IMR-90 (cell line): ENCODE measurements at places on chromosomes 2 and 18. TPM values are rescaled to one million over a fixed set of nuclear protein-coding genes. Genes with fewer than 3 reads are reported as not detected.

DNA sequence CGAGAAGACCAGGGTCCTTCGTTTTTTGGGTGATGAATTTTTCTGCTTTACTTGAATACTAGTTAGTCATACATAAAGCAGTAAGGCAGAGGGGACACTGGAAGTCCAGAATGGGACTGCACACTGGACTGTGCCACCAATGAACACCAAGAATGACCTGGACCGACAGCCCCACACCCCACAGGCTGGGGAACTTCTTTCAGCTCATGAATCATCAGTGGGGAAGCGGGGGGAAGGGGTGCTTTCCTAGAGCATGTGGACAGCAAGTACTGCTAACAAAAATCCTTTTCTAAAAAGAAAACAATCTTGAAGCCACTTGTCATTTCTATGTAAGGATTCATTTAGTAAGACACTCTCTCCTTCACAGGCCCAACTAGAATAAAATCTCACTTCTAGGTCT is 86.0 kb downstream of the DTNB start:
- DNase-seq, result peak; percentile 68
- H3K27me3 ChIP-seq, result no peaks in the 10 kb centered on the region
- H3K36me3 ChIP-seq, result no peaks in the 10 kb centered on the region

Gene REEP1
- total RNA-seq, result under 0.01 TPM in 2 replicates

Gene HAUS1
- 25.3 and 32.2 TPM in 2 replicates for total RNA-seq

Gene TNFAIP6
- 2.2 and 2.9 TPM in 2 replicates for total RNA-seq

DNA sequence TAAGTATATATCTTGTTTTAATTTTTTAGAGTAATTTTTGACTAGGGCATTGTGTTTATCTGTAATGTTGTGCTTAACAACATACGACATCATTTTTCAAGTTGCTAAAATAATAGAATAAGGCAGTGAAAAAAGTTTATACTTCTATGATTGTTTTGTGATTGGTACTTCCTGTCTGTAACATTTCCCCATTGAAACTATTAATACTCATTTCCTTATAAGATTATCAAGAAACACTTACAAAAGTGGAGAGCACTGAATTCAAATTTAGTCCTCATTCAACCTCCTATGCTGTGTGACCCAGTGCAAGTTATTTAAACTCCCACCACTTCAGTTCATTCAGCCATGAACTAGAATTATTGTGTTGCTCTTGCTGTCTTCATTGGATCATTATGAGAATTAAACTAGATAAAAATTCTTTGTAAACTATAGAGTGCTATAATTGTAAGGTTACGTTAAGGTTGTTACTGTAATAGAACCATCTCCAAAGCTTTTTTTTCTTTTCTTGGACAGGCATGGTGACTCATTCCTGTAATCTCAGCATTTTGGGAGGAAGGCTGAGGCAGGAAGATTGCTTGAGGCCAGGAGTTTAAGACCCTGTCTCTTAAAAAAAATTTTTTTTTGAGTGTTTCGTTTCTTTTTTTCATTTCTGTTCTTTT is 2.8 kb downstream of the ETAA1 start:
- H3K36me3 ChIP-seq, result peaks cover 7% of the 10 kb centered on the region; the same call in 1 of the 2 replicates
- H3K4me1 ChIP-seq, result peaks cover 1% of the 10 kb centered on the region; the same call in 1 of the 2 replicates
- H3K4me3 ChIP-seq, result no peak overlapping the region
- no peaks in the 10 kb centered on the region for H3K27me3 ChIP-seq
- DNase-seq, result peak; percentile 70

Gene LYPD1
- 79.7 and 87.6 TPM in 2 replicates for total RNA-seq

Gene CFAP65
- not detected in 2 replicates for total RNA-seq

- no peaks in the 10 kb centered on the region for H3K27me3 ChIP-seq
- H3K27ac ChIP-seq, result no peak overlapping the region
- DNase-seq, result no peak
These were observed 34.8 kb upstream of the EPG5 start for GRCh38 chr18:46001892-46002291.

Gene FEV
- not detected in 2 replicates for total RNA-seq

- no peak overlapping the region for H3K27ac ChIP-seq
- H3K4me3 ChIP-seq, result no peak overlapping the region
- no peaks in the 10 kb centered on the region for H3K4me1 ChIP-seq
- peaks cover 85% of the 10 kb centered on the region for H3K27me3 ChIP-seq
- DNase-seq, result no peak
These were observed 62.2 kb downstream of the EDAR start for GRCh38 chr2:108926561-108927380.

DNA sequence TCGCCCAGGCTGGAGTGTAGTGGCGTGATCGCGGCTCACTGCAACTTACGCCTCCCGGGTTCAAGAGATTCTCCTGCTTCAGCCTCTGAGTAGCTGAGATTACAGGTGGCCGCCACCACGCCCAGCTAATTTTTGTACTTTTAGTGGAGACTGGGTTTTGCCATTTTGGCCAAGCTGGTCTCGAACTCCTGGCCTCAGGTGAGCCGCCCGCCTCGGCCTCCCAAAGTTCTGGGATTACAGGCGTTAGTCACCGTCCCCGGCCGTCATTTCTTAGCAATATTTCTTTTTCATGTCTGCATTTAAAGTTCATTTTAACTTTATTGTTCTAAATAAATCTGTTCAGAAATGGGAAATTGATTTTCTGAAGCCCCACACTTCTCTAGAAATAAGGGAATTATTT is 597.3 kb upstream of the DDX18 start:
- no peaks in the 10 kb centered on the region for H3K36me3 ChIP-seq
- H3K4me1 ChIP-seq, result no peaks in the 10 kb centered on the region
- no peaks in the 10 kb centered on the region for H3K27me3 ChIP-seq

GRCh38 chr2:198717451-198717850 is 740.3 kb downstream of the SATB2 start:
- DNase-seq, result no peak
- no peak overlapping the region for H3K4me3 ChIP-seq
- no peak overlapping the region for H3K27ac ChIP-seq
- no peaks in the 10 kb centered on the region for H3K27me3 ChIP-seq
- no peaks in the 10 kb centered on the region for H3K4me1 ChIP-seq
- no peaks in the 10 kb centered on the region for H3K36me3 ChIP-seq

GRCh38 chr2:197073701-197074433 is 147.4 kb upstream of the PGAP1 start:
- H3K4me1 ChIP-seq, result no peaks in the 10 kb centered on the region
- no peak overlapping the region for H3K27ac ChIP-seq
- no peak for DNase-seq
- H3K27me3 ChIP-seq, result no peaks in the 10 kb centered on the region

- peaks cover 2% of the 10 kb centered on the region; the same call in 1 of the 2 replicates for H3K4me1 ChIP-seq
- no peaks in the 10 kb centered on the region for H3K36me3 ChIP-seq
- no peak overlapping the region for H3K27ac ChIP-seq
- peak; percentile 38 for DNase-seq
- H3K27me3 ChIP-seq, result no peaks in the 10 kb centered on the region
- H3K4me3 ChIP-seq, result no peak overlapping the region
These were observed 801.2 kb upstream of the PIK3C3 start for GRCh38 chr18:41153871-41154270.

Gene PGAP1
- 5.7 and 6.7 TPM in 2 replicates for total RNA-seq

DNA sequence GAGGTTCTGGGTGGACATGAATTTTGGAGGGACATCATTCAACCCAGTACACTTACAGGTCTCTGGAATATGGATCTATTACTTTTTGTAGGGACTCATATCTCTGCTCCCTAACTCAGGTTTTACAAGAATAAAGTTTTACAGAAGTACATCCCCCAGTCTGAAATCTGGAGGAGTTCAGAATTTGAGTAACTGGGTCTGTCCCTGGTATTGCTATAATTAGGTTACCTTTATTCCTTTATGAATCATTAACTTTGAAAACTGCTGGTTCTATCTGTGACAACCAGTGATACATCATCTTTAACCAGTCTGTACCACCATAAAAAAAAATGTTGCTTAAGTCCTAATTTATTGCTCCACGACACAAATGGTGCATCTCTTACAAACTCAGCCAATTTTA is 59.9 kb downstream of the INSIG2 start:
- no peak overlapping the region for H3K27ac ChIP-seq
- no peak overlapping the region for H3K4me3 ChIP-seq
- H3K4me1 ChIP-seq, result no peaks in the 10 kb centered on the region
- no peaks in the 10 kb centered on the region for H3K36me3 ChIP-seq
- no peaks in the 10 kb centered on the region; the same call in 1 of the 2 replicates for H3K27me3 ChIP-seq
- DNase-seq, result no peak

Gene RESP18
- not detected in 2 replicates for total RNA-seq

- H3K4me1 ChIP-seq, result peaks cover 13% of the 10 kb centered on the region
- H3K27me3 ChIP-seq, result peaks cover 32% of the 10 kb centered on the region
- H3K4me3 ChIP-seq, result no peak overlapping the region; the same call in 1 of the 2 replicates
- no peaks in the 10 kb centered on the region for H3K36me3 ChIP-seq
- H3K27ac ChIP-seq, result peak overlapping the region; percentile 32; the same call in 1 of the 2 replicates
These were observed 5.8 kb downstream of the DLX2 start for GRCh38 chr2:172096626-172097547.

DNA sequence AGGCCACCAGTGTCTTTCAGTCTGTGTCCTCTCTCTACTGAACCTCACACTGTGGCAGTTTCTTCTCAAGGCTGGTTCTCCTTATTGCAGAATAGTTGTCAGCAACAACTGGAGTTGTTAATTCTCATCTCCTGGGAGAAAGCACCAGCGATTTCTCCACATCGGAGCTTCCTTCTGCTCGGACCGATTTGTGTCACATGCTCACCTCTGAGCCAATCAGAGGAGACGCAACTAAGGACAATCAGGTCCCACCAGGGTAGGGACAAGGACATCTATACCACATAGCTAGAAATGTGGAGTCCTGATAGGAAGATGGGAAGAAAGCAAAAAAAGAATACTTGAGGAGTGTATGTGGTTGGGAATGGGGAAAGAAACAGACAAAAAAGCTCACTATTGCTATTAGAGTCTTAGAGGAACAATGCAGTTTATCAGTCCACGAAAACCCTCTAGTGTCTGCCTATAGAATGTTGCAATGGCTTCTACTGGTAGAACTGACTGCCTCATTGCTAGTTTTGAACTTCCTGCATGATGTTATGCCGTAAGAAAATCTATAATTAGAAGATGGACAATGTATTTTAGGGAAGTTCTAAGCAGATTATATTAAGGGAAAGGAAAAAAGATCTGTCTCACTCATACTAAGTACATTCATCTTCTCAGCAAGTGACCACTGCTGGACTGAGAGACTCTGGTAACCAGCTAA is 169.7 kb downstream of the CDCA7 start:
- peaks cover 8% of the 10 kb centered on the region for H3K27me3 ChIP-seq
- H3K27ac ChIP-seq, result no peak overlapping the region
- no peaks in the 10 kb centered on the region for H3K36me3 ChIP-seq
- no peak for DNase-seq
- H3K4me3 ChIP-seq, result no peak overlapping the region

DNA sequence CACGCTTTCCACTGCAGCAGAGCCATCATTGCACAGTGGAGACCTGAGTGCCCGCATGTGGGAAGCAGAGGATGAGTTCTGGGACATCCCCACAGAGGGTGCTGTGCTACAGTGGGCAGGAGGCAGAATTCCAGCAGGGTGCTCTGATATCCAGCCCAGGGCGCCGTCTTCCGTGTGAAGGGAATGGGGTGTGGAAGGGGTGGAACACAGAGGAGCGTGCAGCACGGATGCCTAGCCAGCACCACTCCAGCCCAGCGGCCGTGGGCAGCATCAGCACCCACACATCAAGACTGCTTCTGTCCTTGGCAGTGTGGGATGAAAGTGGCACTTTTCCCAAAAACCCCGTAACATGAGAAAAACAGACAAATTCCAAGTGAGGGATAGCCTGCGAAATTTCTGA is 134.3 kb downstream of the ZNF236 start:
- DNase-seq, result no peak
- peaks cover 41% of the 10 kb centered on the region for H3K36me3 ChIP-seq
- no peaks in the 10 kb centered on the region for H3K27me3 ChIP-seq
- H3K4me1 ChIP-seq, result no peaks in the 10 kb centered on the region; the same call in 1 of the 2 replicates
- H3K27ac ChIP-seq, result no peak overlapping the region

GRCh38 chr18:13606604-13607254 is 119.6 kb downstream of the FAM210A start:
- H3K27me3 ChIP-seq, result peaks cover 7% of the 10 kb centered on the region
- H3K4me1 ChIP-seq, result no peaks in the 10 kb centered on the region
- no peaks in the 10 kb centered on the region for H3K36me3 ChIP-seq
- no peak overlapping the region for H3K4me3 ChIP-seq
- H3K27ac ChIP-seq, result no peak overlapping the region
- no peak for DNase-seq

DNA sequence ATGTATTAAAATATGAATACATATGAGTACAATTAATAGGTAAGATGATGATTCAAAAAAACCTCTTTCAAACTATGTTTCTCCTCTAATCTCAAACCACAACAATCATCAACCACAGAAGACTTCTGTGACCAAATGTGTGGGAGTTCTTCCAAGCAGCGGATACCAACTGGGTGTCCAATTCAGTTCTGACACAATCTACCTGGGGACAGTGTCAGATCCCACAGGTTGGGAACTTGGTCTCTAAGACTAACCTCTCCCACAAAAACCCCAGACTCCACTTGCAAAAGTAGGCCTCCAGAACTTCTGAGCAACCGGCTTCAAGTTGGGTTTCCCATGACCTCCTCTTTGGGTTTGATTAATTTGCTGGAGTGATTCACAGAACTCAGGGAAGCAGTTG is 26.9 kb downstream of the FASTKD1 start:
- H3K36me3 ChIP-seq, result peaks cover 8% of the 10 kb centered on the region; the same call in 1 of the 2 replicates
- H3K27me3 ChIP-seq, result no peaks in the 10 kb centered on the region
- H3K4me3 ChIP-seq, result no peak overlapping the region
- H3K4me1 ChIP-seq, result no peaks in the 10 kb centered on the region
- DNase-seq, result no peak
- no peak overlapping the region for H3K27ac ChIP-seq

- H3K4me1 ChIP-seq, result no peaks in the 10 kb centered on the region
- H3K4me3 ChIP-seq, result no peak overlapping the region; the same call in 1 of the 2 replicates
- no peak for DNase-seq
- H3K36me3 ChIP-seq, result no peaks in the 10 kb centered on the region
These were observed 157.2 kb upstream of the COPS8 start for GRCh38 chr2:236928380-236929037.

DNA sequence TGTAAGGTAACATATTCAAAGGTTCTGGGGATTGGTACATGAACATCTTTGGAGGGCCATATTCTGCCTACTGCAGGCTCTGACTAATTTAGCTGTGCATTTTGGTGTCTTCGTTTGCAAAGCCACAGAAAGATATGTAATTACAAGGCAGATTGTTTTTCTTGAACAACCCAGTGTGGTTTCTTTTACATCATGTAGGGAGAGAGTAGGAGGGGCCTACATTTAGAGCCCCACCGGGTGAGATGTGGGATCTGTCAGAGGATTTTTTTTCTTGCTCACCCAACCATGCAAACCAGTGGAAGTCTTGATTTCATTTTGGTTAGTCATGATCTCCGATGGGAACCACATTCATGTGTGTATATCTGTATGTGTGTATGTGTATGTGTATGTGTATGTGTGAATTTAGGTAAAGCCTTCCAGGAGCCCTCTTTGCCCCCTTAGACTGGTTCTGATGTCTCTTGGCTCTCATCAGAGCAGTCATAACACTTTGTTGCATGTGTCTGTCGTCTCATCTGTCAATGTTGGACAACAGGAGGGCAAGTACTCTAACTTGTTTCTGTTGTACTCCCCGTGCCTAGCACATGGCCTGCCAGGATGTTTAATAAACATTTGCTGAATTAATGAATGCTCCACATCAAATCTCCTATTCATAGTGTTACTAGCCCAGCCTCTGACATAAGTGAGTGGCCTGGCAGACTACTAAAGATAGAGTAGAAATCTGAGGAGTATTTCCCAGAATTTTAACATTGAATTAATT is 239.9 kb downstream of the MTX2 start:
- H3K36me3 ChIP-seq, result no peaks in the 10 kb centered on the region
- peaks cover 1% of the 10 kb centered on the region for H3K27me3 ChIP-seq
- DNase-seq, result no peak
- H3K4me1 ChIP-seq, result no peaks in the 10 kb centered on the region
- no peak overlapping the region for H3K27ac ChIP-seq
- no peak overlapping the region for H3K4me3 ChIP-seq

Gene KCNG2
- not detected in 2 replicates for total RNA-seq
